ENCODE measurements at places on chromosomes 6 and 20.

- no peak for DNase-seq
Measured at GRCh38 chr6:138296381-138296780, 78.1 kb upstream of the PBOV1 start.

DNA sequence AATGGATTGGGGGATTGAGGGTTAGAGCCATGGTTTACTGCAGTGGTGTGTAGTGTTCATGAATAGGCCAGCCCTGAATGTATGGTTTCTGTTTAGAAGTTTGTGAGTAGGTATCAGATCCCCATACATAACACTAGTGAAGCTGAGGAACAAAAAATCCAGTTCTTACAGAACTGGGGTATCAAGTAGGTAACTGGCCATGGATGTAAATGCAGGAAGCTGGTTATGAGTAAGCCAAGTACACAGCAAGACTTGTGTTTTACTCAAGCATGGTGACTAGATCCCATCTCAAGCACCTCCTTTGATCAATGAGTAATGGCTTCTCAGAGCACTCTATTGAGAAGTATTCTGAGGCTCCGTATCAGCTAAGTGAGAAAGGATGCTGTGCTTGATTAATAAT is 613.7 kb upstream of the FLRT3 start:
- no peak for DNase-seq

DNA sequence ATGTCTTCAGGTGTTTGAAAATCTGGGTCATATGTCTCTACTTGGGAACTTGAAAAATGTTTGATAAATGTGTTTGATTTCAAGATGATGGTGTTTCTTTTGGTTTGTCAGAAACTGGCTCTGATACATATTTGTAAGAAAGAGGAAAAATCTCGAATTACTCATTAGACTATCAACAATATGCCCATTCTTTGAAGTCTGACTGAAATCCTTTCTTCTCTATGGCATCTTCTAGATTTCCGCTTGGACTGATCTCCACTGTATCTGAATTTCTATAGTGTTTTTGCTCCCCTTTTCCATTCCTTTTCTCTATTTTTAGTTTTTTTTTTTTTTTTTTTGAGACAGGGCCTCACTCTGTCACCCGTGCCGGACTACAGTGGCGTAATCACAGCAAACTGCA is 1096.5 kb downstream of the KIF16B start:
- no peak for DNase-seq

DNA sequence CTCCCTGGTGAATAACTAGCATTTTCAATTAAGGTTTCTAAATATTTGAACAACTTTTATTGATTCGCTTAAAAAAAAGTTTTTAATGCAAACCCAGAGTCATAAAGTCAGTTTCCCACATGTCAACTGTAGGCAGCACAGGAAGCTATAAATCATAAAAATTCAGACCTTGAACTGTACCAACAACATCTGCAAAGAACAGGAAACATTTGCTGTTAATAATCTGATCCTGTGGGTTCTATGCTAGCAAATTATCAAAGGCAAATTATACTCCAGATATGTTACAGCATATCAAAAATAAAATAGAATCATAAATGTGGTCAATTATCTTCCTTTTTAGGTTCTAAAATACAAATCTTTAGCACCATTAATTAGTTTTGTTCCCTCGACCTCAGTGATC is 16.6 kb upstream of the MAP7 start:
- no peak for DNase-seq

- no peak for DNase-seq
Measured at GRCh38 chr6:70371454-70372105, 41.7 kb upstream of the FAM135A start.

DNA sequence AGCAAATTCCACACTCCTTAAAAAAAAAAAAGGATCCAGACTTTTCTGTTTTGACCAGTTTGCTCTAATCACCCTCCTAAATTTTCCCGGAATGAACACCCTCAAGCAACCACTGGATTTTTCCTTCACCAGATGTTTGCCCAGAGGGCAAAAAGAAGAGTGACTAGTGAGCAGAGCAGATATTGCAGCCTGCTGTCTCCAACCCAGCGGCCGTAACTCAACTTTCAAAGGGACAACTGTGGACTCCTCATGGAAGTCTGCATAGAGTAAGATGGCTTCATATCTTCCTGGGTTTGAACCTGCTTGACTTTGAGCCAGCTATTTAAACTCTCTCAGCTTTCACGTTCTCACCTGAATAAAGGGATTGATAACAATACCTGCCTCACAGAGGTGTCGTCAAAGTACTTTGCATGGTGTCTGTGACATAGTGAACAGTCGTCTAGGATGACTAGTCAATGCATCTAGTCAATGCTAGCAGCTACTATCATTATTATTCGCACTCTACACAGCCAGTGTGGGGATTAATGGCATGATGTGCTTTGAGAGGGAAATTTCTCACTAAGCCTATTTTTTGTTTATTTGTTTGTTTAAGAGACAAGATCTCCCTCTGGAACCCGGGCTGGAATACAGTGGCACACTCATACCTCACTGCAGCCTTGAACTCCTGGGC is 92.2 kb upstream of the HIVEP1 start:
- no peak for DNase-seq

GRCh38 chr6:15366003-15366535 is 120.2 kb downstream of the JARID2 start:
- DNase-seq: no peak

- no peak for DNase-seq
Measured at GRCh38 chr6:47392251-47392650, 82.5 kb upstream of the TNFRSF21 start.

GRCh38 chr6:37205175-37205996 is 35.4 kb downstream of the PIM1 start:
- no peak for DNase-seq

DNA sequence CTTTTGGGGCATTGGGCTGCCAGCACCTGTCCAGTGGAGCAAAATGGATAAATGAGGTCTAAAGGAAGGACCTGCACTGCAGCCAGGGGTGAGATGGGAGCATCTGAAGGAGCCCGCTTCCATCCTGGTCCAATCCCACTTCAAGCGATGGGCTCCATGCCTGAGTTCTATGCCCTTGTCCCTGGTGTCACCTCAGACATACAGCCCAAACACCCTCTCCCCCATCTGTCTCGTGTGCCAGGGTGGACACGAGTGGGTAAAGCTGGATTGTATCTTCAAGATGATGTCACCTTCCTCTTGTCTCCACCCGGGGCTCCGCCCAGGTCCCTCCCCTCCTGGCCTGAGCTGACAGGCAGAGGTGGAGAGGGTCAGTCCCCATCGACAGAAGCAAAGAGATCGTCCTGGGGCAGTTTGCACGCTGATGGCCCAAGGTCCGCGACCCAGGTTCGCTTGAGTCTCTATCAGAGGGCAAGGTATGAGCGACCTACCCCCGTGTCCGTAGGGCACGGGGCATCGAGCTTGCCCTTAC is 544 bp downstream of the SMIM29 start:
- DNase-seq: no peak

DNA sequence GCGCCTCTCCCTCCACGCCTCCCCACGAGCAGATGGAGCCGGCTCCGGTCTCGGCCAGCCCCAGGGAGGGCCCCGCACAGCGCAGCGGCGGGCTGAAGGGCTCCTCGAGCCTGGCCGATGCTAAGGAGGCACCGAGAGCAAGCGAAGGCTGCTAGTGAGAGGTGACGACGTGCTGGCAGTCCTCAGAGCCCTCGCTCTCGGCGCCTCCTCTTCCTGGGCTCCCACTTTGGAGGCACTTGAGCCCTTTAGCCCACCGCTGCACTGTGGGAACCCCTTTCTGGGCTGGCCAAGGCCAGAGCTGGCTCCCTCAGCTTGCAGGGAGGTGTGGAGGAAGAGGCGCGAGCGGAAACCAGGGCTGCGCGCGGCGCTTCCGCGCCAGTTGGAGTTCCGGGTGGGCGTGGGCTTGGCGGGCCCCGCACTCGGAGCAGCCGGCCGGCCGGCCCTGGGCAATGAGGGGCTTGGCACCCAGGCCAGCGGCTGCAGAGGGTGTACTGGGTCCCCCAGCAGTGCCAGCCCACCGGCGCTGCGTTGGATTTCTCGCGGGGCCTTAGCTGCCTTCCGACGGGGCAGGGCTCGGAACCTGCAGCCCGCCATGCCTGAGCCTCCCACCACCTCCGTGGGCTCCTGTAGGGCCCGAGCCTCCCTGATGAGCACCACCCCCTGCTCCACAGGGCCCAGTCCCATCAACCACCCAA is 2.5 kb upstream of the TMEM14C start:
- DNase-seq: no peak

DNA sequence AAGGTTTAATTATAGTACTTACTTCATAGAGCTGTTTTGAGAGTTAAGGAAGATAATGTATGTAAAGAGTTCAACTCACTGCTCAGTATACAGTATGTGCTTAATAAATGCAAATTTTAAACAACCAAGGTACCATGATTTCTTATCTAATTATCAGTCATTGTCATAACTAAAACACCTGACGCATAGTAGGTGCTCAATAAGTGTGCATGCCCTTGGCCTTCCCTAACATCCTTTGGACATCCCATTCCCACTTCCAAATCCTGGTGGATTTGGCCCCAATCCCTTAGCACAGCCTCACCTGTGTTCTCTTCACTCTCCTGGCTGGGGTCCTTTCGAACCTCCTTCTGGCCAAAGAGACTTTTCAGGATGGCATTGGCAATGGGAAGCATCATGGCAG is 41.1 kb downstream of the SLC13A3 start:
- DNase-seq: no peak

DNA sequence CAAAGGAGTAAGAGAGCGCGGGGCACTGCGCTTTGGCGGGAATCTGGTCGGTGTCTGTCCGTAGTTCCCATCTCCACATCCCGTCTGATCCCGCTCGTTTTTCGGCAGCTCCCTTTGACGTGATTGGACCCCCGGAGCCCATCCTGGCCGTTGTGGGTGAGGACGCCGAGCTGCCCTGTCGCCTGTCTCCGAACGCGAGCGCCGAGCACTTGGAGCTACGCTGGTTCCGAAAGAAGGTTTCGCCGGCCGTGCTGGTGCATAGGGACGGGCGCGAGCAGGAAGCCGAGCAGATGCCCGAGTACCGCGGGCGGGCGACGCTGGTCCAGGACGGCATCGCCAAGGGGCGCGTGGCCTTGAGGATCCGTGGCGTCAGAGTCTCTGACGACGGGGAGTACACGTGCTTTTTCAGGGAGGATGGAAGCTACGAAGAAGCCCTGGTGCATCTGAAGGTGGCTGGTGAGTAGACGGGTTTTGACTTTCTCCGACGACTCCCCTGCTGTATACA is 1.4 kb downstream of the BTN1A1 start:
- no peak for DNase-seq

GRCh38 chr6:139446768-139447655 is 72.6 kb upstream of the CITED2 start:
- DNase-seq: no peak

DNA sequence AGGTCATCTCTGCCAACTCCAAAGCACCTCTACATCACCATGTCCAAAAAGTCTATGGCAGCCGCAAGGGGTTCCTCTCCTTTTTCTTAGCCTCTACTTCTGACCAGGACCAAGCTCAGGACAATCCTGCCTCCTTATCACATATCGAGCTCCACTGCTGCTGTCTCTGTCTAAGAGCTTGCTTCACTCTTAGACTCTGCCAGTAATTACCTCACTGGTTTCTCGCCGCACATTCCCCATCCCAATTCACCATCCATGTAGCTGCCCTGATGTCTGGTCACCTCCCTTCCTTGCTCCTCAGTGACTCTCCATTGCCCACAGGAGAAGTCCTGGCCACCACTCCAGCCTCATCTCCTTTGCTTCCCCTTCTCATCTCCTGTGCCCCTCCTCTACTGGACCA is 24.1 kb upstream of the PI16 start:
- DNase-seq: no peak

- DNase-seq: no peak
Measured at GRCh38 chr6:16205377-16206144, 32.8 kb upstream of the GMPR start.

DNA sequence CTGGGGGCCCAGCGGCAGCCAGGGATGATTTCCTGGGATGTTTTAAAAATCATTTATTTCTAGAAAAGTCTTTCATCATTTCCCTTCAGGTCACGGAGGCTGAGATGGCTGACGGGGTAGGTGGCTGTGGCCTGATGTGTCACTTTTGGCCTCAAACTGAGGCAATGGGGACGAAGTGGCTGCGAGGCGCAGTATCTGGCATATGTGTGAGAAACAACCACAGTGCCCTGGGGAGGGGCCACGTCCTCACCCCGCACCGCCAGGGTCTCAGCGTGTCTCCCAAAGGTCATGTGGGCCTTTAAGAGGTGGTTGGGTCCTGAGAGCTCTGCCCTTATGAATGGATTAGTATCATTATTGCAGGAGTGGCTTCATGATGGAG is 120.0 kb downstream of the CEBPB start:
- no peak for DNase-seq

DNA sequence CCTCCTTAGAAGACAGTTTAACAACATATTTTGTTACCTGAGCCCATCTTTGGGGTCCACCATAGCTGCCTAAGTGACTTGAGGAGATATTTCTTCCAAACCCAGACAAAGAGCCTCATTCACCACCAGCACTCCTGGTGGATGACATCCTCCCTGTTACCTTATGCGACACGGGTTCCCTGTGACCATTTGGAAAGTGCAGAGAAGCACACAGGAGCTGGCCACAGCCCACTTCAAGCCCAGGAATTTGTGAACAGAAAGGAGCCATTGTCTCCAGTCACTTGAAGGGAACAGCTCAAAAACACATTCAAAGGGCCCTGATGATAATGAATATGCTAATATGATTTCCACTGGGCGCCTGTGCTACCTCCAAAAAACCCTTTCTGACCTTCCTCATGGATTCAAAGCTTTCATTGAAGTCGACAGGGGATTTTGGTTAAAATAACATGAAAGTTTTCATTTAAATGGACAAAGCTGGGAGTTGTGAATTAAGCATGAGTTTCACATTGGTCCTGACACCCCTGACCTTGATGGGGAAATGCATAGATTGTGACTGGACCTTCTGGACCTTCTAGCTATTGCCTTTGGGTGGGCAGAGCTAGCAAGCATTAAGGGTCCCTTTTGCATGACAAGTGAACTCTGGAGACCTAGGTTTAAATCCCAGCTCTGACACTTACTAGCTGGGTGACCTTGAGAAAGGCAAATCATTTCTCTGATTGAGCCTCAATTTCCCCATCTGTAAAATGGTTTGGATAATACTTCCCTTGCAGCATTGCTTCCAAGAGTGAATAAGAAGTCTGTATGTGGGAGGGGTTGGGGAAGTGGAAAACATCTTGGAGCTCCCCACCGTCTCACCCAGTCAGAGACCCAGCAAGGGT is 83.3 kb upstream of the SIRPA start:
- no peak for DNase-seq

GRCh38 chr6:128029826-128030225 is 129.0 kb upstream of the THEMIS start:
- DNase-seq: no peak

DNA sequence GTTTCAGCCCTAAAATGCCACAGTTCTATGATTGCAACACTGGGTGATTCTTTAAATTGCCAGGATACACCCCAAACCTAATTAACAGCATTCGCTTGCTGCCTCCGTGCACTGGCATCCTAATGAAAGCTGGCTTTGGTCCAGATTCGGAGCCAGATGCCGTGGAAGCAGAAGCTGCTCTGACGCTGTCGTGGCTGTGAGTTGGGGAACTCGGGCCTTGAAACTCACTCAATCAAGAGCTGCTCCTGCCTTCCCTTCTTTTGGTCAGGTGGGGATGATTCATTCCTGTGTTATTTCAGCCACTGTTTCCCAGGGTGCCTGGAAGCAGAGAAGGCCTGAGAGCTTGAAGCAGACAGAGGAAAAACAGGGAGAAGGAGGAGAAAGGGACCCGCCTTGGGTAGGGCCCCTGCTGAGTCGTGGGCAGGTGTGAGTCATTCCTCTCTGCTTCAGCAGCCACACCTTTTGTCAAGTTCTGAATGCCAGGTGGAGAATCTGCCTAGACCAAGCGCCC is 36.2 kb upstream of the DSP start:
- peak; percentile 82 for DNase-seq

- peak; percentile 10 for DNase-seq
Measured at GRCh38 chr6:134678436-134678889, 271.4 kb downstream of the ALDH8A1 start.
